ENCODE measurements at places on chromosomes 7 and 10.

GRCh38 chr7:96052860-96053470 lies 268.9 kb downstream of the SLC25A13 start:
- DNase-seq, result no peak

DNA sequence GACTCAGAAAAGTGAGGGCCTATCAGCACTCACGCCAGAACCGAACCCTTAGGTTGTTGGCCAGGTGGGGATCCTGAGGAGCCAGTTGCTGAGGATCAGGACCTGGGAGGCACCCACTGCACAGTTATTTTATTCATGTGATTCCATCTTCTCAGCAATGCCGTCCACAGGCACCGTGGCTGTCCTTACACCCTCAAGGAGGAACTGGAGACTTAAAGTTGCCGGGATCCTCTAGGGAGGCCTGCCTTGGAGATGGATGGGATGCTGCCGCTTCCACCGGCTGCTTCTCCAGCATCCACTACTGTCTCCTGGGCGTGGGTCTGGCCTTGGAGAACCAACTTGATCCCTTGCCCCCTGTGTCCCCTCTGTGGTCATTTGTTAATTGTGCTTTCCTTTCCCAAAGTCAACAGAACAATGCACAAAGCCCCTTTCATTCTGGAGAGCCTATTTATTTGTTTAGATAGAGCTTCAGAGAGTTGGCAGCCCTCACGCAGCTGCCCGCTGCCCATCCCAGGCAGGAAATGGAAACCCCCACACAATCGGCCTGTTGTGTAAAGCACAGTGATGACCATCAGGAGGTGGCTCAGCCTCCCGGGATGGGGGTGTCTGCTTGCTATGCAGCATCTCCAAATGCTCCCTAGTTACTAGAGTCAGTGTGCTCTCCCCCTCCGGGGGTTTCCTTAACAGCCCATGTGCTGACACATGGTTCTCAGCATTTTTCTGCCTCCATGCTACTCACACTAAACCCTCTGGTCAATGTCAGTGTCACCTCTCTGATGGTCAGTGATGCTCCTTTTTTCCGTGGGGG lies 52.9 kb upstream of the IGFBP3 start:
- no peak for DNase-seq

GRCh38 chr10:13978533-13979115 lies 352.1 kb downstream of the FRMD4A start:
- DNase-seq, result no peak

GRCh38 chr7:73520673-73521635 lies 1.1 kb downstream of the BAZ1B start:
- no peak for DNase-seq

DNA sequence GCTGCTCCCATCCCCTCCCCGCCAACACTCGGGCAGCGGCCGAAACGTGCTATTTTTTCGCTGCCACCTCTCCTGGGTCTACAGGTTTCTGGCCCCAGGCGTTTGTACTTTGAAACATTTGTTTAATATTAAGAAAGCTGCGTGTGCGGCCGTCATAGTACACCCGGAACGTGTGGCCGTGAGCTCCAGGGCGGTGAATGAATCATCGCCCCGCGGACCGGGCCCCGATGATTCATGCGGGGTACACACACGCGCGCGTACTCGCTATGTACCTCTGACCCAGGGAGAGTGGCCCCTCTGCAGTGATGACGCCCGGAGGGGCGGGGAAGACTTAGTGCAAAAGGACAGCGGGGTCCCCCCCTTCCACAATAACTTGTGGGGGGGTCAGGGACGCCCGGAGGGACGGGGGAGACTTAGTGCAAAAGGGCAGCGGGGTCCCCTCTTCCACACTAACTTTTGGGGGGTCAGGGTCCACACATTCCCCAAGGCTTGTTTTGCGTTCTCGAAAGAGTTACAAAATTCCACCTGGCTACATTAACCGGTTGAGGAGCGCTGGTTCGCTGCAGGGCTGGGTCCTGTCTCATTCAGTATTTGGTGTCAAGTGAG lies 56.5 kb upstream of the PCGF5 start:
- no peak for DNase-seq

- DNase-seq, result no peak
Observed at GRCh38 chr10:12974078-12974477, 27.4 kb downstream of the CCDC3 start.

- peak; percentile 11 for DNase-seq
Observed at GRCh38 chr10:6045314-6045848, 16.8 kb downstream of the IL2RA start.

- DNase-seq, result no peak
Observed at GRCh38 chr10:62978482-62978881, 154.6 kb upstream of the NRBF2 start.

- DNase-seq, result no peak
Observed at GRCh38 chr7:5869691-5870090, 10.9 kb upstream of the OCM start.

DNA sequence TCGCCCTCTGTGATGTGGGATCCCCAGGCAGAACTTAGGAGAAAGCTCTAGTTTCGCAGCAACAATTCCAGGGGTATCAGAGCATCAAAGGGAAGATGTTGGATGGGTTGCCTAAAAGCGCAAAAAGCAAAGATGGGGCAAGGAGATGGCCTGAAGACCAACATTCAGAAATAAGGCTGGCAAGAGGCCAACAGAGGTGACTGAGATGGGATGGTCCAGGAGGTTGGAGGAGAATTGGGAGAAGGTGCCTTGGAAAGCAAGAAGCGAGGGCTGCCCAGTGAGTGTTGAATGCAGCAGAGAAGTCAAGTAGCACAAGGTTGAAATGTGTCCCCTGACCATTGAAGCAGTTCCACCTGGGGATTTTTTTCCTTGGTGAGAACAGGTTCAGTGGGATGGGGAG lies 38.4 kb upstream of the TMEM273 start:
- no peak for DNase-seq

- no peak for DNase-seq
Observed at GRCh38 chr7:101754424-101755159, 62.8 kb upstream of the CUX1 start.

- no peak for DNase-seq
Observed at GRCh38 chr7:73615886-73616285, 8.4 kb downstream of the MLXIPL start.

DNA sequence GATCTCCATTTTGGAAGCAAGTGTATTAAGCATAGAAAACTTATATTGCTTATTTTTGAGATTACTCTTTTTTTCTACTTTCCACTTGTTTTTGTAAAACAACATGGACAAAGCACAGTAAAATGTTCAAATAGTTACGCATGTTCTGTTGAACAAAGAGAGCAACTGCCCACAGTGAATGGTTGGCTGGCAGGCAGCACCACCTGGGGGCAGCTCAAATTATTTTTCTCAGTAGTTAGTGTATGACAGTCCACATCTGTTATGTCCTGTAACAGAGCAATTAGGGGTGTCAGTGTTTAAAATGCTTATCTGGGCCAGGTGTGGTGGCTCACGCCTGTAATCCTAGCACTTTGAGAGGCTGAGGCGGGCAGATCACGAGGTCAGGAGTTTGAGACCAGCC lies 46.1 kb upstream of the CACUL1 start:
- no peak for DNase-seq

GRCh38 chr7:111667488-111667887 lies 105.2 kb upstream of the IMMP2L start:
- no peak for DNase-seq

- DNase-seq, result no peak
Observed at GRCh38 chr10:20726381-20726780, 170.7 kb downstream of the NEBL start.

DNA sequence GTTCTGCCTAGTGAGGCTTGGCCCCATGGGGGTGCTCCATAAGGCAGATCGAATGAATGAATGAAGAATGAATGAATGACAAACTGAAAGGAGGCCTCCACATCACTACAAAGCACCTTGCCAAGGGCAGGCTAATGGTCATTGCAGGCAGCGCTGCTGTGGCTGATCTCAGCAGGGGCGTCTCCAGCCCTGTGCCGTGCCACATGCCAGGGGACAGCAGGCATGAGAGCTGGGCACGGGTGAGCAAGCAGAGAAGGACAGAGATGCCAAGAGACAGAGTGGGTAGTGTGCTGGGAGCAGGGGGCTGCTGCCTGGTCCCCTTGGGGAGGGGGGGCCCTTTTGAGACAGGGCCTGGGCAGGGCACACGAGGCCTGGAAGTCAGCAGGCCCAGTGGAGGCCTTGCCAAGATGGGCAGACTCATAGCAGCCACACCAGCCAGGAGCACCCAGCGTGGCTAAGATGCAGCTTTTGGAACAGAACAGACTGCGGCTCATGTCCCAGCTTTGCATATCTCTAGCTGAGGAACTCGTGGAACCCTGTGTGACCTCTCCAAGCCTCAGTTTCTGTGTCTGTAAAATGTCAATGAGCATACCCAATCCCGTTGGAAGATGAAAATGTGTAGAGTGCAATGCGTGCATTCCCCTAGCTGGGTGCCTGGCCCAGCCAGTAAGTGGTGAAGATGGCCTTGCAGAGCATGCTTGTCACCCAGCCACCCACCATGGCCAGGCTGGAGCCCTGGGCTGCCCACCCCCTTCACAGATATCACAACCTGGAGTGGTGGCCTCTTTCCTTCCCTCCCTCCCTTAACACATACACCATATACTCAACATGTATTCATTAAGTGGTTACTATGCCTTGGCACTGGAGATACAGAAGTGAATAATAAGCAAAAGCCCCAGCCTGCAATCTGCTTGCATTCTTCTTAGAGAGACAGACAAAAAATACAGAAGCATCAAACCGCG lies 61.1 kb upstream of the LRRC18 start:
- no peak for DNase-seq

DNA sequence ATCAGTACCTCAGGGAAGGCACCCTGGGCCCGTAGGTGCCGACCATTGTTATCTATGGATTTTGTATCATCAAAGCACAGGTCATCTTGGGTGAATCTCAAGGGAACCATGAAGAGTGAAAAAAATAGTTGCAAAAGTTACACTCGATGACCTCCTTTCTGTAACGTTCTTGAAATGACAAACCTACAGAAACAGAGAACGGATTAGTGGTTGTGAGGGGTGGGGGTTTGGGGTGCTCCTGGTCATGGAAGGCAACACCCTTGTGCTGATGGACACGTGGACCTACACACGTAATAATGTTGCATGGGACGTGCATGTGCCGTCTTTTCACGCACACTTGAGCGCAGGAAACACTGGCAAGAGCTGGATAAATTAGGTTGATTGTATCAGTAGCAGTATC lies 655.9 kb downstream of the SDK1 start:
- DNase-seq, result no peak

- no peak for DNase-seq
Observed at GRCh38 chr10:68955355-68955831, 577 bp upstream of the DDX21 start.

GRCh38 chr7:93092757-93093370 lies 24.9 kb downstream of the SAMD9 start:
- no peak for DNase-seq

DNA sequence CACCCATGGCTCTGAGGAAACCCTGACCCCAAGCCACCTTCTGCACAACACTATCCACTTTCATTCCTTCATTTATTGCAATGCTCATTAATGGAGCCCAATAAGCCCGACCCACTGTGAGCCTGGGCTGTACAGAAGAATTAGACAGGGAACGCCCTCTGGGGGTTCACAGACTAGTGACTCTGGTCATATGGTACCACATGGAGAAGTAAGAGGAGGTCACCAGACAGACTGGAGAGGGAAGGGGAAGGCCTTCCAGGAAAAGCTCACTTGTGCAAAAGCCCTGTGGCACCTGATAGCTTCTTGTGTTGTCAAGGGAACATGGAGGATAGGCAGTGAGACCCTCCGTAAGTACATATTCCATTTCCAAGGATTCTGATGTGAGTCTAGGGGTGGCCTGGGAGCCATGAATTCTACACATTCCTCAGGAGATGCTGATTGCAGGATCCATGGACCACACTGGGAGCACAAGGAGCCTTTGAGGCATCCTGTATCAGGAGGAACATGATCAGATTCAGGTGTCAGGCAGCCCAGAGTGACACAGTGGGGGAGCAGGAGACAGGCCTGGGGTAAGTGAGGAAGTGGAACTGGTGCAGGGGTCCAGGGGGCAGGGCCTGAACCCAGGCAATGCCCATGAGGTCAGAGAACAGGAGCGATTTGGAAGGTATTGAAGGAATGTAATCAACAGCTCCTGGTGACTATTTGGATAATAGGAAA lies 19.9 kb downstream of the TMEM72 start:
- DNase-seq, result peak; percentile 30

GRCh38 chr7:148962440-148962822 lies 65.9 kb downstream of the PDIA4 start:
- DNase-seq, result no peak

DNA sequence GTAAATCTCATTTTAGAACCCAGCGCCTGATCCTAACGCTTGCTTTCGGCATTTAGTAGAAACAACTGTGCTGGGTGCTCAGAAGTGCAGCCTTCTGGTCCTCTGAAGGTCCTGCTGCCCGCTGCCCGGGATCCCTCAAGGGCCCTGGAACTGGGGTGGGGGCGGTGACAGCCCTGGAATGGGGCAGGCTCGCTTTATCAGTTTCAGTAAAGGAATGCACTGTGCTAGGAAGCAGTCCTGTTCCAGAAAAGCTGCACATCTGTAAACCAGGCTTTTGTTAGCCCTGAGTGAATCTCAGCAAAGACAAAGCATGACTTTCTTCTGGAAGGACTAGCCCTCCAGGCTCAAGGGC lies 254.6 kb downstream of the TNS3 start:
- no peak for DNase-seq

DNA sequence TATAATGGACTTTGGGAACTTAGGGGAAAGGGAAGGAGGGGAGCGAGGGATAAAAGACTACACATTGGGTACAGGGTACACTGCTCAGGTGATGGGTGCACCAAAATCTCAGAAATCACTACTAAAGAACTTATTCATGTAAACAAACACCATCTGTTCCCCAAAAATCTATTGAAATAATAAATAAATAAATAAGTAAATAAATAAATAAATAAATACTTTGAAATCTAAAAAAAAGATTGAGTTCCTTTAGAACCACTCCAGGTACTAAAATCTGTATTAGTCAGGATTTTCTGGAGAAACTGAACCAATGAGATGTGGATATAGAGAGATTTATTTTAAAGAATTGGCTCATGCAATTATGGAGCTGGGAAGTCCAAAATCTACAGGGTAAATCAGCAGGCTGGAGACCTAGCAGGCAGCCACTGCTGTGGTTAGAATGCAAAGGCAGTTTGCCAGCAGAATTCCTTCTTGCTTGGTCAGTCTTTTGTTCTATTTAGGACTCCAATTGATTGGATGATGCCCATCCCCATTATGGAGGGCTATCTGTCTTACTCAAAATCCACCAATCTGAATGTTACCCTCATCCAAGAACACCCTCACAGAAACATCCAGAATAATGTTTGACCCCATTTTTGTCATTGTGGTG lies 8.9 kb downstream of the IGFBP1 start:
- no peak for DNase-seq

GRCh38 chr7:108007261-108007660 lies 4.3 kb upstream of the LAMB1 start:
- no peak for DNase-seq

- DNase-seq, result no peak
Observed at GRCh38 chr10:128475686-128476367, 349.6 kb upstream of the MKI67 start.

All from ecto neural progenitor cell (in vitro differentiated cells).